ENCODE measurements at places on chromosomes 6 and 20.

DNA sequence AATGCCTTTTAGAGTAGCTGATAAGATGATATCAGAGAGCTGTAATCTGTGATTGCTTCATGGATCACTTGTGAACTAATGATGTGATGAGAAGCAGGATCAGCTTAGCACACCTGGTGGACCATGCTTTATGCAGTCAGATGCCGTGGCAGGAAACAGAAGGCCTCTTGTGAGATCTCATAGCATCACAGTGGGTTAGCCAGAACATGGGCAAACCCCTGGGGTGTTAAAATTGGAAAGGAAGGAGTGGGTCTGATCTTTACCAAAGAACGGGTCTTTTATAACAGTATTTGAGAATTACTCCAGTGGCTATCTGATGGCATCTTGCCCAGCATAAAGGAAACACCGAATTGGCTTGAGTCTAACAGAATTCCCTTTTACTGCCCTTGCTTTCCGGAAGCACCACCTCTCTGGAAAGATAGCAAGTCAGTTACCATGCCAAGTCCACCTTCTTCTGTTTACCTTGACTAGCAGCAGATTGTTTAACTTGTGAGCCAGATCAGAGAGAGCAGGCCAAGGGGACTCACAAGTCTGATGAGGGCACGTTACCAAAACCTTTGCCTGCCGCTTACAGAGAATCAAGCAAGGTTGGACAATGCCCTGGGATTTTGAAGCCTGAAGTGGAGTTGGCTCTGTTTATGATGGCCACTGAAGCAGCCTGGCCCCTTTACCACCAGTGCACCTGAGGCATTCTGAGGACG lies 20.9 kb upstream of the SRF start:
- no peak for DNase-seq

DNA sequence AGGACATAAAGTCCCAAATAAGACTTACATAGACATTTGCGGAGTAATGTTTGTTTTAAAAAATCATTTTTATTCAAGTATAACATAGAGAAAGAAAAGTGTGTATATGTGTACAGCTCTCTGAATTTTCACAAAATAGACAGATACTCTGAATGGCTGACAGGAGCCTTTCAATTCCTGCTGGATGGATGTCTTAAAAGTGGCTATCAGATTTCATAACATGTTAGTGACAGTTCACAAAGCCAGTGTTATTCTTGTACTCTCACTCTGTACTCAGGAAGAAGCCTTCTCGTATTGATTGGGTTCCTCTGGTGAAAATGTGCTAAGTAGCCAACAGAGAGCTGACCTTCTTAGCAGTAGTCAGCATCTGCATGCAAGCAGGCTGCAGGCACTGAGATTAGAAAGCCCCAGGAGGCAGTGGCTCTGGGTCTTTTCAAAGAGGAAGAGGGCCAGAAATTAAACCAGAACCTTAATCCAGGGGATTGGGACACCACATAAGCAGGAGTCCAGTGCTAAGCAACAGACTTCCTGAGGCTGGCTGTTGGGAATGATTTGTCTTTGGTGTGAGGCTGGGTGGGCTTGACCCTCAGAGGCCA lies 19.7 kb downstream of the SLC17A4 start:
- no peak for DNase-seq

DNA sequence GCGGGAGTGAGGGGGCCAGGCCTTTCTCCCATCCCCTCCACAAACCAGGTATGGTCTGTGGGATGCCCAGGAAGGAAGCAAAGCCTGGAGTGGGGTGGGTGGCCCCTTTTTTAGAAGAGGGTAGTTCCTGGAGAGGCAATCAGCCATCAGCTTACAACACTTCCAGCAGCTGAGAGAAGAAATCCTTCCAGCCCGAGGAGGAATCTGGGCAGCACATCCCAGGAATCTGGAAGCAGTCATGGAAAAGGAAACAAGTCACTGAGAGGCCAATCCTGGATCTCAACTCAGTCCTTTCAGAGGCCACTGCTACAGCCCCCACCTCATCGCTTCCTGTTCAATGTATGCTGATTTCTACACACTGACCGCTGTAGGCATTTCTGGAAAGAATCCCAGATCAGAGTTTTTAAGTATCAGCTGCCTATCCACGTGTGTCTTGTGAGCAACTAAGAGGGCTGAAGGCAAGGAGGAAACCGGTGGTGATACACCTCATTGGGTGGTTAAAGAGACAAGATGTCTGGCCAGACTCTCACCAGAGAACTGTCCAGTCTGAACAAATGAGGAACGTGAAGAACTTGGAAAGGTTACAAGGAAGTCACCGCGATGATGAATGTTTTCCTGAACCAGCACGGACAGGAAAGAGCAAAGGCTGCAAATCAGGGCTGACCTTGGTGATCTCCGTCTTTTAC lies 92.9 kb upstream of the SHLD1 start:
- DNase-seq, result no peak

DNA sequence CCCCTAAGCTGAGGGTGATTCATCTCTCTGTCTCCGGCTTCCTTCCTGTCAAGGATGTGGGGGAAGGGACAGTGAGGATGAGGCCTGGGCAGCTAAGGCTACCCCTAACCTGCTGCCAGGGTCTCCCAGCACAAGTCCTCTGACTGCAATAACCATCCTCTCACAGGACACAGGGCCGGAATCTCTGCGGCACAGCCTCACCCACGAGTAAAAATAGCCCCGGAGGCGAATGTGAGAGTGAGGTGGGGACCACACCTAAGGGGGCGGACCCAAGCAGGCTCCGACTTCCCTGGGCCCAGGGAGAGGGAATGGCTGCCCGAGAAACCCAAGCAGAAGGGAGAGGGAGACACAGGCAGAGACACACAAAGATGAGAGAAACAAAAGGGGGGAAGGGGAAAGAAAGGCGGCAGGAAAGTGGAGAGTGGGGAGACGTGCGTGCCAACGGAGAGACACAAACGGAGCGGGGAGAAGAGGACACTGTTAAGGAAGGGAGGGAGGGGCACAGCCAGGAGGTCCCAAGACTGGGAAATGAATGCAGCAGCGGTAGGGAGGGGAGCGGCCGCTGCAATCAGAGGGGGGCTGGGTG lies 1.4 kb downstream of the CLIC1 start:
- peak; percentile 38 for DNase-seq

DNA sequence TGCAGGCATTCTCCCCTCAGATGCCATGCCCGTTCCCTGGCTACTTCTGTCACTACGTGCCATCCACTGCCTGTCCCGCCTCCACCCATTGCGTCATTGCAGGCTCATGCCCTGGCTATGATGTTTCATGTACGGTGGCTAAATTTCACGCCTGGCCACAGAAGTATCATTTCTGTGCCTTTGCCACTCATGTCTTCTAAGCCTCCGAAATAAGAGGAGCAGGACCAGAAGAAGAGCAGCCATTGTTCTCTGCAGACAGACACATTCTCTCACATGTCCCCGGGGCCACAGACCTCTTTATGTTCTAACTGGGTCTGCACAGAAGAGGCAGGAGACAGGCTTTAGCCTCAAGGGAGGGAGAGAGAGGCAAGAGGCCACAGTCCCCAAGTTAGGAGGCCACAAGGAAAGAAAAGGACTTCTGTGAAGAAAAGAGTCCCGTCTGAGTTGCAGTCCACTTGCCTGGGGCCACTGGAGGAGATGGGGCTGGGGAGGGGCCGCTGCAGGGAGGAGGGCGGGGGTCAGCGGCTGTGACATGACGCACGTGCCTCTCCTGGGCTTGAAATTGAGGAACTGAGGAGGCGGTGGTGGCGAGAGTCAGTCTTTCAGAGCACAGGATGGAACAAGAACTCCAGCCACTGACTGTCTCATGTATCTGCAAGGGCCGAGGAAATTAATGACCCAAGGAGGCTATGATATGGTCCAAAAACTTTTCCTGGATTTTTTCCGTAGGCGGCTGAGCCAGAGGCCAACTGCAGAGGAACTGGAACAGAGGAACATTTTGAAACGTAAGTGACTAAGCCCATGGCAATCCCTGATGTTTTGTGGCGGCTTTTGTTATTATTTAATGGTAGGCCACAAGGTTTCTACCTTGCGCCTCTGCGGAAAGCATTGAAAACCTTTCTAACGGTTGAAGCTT lies 55.9 kb downstream of the TBC1D7 start:
- no peak for DNase-seq

GRCh38 chr6:169997187-169997929 lies 245.9 kb downstream of the ERMARD start:
- DNase-seq, result no peak

GRCh38 chr6:155887421-155887820 lies 431.8 kb upstream of the NOX3 start:
- no peak for DNase-seq

DNA sequence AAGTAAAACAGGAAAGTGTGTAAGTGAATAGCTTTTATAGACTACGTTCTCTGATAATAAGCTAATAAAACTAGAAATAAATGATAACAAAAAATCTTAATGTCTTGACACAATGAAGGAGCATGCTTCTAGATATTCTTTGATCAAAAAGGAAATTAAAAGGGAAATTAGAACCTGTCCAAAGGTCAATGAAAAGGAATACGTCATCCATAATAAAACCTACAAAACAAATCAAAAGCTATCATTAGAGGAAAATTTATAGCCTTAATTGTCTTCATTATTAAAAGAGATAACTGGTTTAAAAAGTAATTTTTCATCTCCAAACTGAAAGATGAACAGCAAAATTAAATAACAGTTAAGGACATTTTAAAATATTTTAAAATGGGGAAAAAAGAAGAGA lies 196.3 kb upstream of the BTBD3 start:
- no peak for DNase-seq

DNA sequence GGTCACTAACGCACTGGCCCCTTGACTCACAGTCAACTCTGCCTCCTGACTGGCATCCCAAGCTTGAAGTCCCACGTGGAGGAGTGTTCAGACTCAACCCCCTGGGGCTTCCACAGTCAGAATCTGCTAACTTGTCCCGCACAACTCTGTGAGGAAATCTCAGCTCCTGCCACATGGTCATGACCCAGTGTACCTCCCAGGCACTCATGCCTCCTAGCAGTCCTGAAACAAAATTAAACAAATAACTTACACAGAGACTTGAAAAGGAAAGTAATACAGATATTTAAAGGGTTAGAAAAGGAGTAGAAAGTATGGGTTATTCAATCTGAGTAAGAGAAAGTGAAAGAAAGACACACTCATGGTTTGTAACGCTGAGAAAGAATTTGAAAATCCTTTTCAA lies 134.9 kb downstream of the GMDS start:
- no peak for DNase-seq

DNA sequence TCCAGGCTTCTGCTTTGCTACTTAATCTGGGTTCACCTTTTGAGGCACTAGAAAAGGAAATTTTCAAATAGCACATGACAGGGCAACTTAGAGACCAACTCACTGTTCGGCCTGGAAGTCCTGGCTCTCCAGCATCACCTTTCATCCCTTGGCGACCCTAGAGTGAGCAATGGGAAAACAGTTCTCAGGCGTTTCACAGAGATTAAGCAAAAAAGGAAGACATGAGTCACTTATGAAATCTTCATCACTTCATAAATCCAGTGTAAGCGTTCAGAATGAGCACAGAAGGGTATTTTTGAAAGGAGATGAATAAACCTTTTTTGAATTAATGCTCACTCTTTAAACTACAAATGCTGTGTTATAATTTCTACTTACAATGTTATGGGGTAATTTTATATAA lies 104.0 kb downstream of the COL12A1 start:
- DNase-seq, result no peak

GRCh38 chr6:121504227-121504626 lies 68.8 kb downstream of the GJA1 start:
- no peak for DNase-seq

DNA sequence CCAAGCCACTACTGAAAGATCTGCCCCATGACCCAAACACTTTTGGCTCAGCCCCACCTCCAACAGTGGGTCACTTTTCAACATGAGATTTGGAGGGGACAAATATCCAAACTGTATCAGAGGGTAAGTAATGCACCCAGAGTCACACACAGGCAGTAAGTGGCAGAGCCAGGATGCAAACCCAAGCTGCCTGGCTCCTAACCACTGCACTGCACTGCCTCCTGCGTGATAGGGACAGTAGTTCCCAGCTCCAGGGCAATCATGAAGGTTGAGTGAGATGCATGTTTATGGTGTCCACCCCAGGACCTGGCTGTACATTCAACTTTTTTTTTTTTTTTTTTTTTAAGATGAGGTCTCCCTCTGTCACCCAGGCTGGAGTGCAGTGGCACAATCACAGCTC lies 88.2 kb downstream of the TOX2 start:
- no peak for DNase-seq

DNA sequence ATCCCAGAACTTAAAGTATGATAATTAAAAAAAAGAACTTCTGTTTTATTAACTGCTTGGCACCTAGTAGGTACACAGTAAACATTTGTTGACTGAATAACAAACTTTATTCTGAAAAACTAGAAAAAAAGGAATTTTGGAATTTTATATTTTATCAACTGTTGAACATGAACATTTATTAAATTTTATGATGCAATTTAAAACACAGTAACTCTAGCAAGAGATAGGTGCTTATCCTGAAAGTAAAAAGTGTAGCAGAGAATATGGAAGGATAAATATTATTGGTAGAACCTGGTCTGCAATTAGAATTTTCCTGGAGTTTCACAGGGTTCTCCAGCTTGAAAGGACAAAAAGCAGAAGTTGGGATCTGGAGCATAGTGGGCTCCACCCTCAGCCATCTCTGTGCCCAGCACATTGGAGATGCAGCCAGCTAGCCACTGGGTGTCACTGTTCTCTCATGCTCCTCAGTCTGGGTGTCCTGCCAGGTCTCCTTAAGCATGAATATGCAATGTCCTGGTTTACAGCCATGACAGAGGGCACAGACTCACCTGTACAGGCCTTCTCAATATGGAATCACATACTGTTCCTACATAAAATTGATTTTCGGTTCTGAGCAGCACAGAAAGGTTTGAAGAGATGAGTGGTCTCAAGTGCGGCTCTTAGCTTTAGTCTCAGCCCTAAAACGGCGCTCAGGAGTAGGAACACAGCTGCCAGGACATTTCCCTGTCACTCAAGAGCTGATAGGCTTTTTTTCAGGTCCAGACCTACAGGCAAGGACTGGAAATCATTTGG lies 31.7 kb upstream of the IL20RA start:
- DNase-seq, result peak; percentile 80

DNA sequence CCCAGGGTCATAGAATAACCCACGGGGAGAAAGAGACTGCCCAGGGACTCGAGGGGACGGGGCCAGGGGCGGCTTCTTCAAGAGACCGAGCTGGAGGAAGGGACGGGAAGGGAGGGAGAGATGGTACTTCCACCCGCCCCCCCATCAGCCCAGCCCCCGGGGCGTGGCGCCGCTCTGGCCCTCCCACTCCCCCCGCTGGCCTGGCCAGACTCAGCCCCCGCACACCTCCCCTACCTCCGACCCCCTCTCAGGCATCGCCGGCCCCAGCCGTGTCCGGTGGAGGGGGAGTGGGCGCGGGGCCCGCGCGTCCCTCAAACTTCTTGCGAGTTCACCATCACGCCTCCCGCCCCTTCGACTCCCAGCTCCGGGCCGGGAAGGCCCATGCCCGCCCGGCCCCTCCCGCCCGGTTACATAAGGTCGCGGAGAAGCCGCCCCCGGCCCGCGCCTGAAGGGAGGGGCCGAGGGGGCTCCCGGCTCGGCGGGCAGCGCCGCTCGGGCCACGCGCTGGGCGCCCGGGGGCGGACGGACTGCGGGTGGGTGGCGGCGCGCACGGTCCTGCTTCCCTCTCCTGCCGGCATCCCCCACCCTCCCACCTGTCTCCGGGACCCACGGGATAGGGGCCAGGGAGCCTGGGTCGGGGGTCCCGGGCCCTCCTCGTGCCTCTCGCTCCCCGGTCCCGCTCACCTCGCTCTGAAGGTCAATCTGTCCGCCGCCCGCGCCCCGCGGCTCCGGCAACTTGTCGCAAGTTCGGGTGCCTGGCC lies 562 bp downstream of the TFEB start:
- peak; percentile 84 for DNase-seq

GRCh38 chr20:45037050-45037449 lies 63.9 kb downstream of the KCNS1 start:
- DNase-seq, result no peak

- no peak for DNase-seq
Measured at GRCh38 chr6:150267686-150268561, 100.9 kb upstream of the IYD start.

GRCh38 chr6:43488667-43489276 lies 11.4 kb downstream of the TJAP1 start:
- DNase-seq, result no peak
